ENCODE measurements at places on chromosomes 12 and 14.

GRCh38 chr14:90993792-90994191, 66.6 kb downstream of the RPS6KA5 start:
- peaks cover 7% of the 10 kb centered on the region for H3K36me3 ChIP-seq
- no peaks in the 10 kb centered on the region for H3K4me1 ChIP-seq
- no peak overlapping the region for H3K4me3 ChIP-seq
- H3K27me3 ChIP-seq = no peaks in the 10 kb centered on the region
- no peak overlapping the region for H3K27ac ChIP-seq

DNA sequence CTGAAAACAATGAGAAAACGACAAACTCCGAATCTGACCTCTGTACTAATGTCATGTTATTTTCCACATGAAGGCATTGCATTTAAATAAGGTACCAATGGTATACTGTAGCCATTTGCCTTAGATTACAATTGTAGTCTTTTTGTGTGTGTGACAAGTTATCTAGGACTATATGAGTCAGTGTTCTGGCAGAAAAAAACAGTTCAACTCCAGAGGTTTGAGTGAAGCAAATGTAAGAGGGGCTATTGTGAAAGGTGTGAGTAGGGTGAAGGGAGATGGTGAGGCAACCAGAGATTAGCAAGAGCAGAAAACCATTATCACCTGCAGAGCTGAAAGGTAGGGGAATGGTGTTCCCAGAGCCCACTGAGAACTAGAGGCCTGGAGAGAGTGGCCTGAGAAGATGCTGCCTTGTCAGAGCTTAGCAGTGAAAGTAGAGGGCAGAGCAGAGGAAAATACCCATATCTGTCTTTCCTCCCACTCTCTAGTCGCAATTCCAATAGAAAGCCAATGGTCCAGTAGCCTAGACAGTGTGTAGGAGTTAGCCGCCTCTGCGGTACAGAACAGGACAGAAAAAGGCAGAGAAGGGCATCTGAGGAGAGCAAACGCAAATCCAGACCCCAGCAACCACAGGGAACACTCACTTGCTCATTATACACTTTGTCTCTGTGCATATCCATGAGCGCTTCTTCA, 112.2 kb downstream of the DYRK2 start:
- H3K4me1 ChIP-seq = peaks cover 7% of the 10 kb centered on the region
- H3K36me3 ChIP-seq = no peaks in the 10 kb centered on the region
- H3K27me3 ChIP-seq = no peaks in the 10 kb centered on the region

- H3K36me3 ChIP-seq = no peaks in the 10 kb centered on the region
- H3K4me3 ChIP-seq = no peak overlapping the region
- H3K4me1 ChIP-seq = peaks cover 30% of the 10 kb centered on the region
- H3K27me3 ChIP-seq = no peaks in the 10 kb centered on the region
Observed at GRCh38 chr14:93299416-93299815, 33.4 kb downstream of the BTBD7 start.

DNA sequence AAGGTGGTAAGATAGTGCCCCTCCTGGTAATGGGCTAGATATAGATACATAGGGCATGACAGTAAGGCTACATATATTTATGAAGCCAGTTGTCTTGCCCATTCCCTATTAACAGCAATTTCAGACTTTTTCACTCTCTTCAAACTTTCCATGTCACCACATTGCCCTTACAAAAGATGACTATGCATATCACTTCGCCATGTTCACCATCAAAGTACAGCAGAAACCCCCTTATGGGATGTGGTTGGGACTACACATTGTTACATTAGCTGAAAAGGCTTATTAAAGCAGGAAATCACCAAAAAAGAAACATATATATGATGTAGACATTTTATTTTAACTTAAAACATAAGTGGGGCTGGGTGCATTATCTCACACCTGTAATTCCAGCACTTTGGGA, 9.8 kb upstream of the SMCO2 start:
- no peaks in the 10 kb centered on the region for H3K27me3 ChIP-seq
- H3K27ac ChIP-seq = no peak overlapping the region
- H3K4me3 ChIP-seq = no peak overlapping the region
- no peaks in the 10 kb centered on the region for H3K4me1 ChIP-seq

- no peak overlapping the region for H3K27ac ChIP-seq
- no peaks in the 10 kb centered on the region for H3K27me3 ChIP-seq
- no peaks in the 10 kb centered on the region for H3K4me1 ChIP-seq
- no peak for DNase-seq
Observed at GRCh38 chr14:96285667-96286066, 29.7 kb downstream of the BDKRB1 start.

- no peak for DNase-seq
- no peaks in the 10 kb centered on the region for H3K27me3 ChIP-seq
- H3K36me3 ChIP-seq = peaks cover 30% of the 10 kb centered on the region
- no peak overlapping the region for H3K4me3 ChIP-seq
- peaks cover 6% of the 10 kb centered on the region for H3K4me1 ChIP-seq
- no peak overlapping the region for H3K27ac ChIP-seq
Observed at GRCh38 chr14:50452296-50452695, 55.6 kb upstream of the CDKL1 start.

GRCh38 chr12:104404781-104405180, 52.0 kb upstream of the CHST11 start:
- H3K27ac ChIP-seq = no peak overlapping the region
- no peaks in the 10 kb centered on the region for H3K4me1 ChIP-seq
- H3K4me3 ChIP-seq = no peak overlapping the region
- no peak for DNase-seq
- H3K36me3 ChIP-seq = no peaks in the 10 kb centered on the region
- no peaks in the 10 kb centered on the region for H3K27me3 ChIP-seq

GRCh38 chr14:85333313-85333712, 196.6 kb upstream of the FLRT2 start:
- no peak for DNase-seq
- H3K4me3 ChIP-seq = no peak overlapping the region
- no peak overlapping the region for H3K27ac ChIP-seq
- no peaks in the 10 kb centered on the region for H3K36me3 ChIP-seq

- no peak overlapping the region for H3K27ac ChIP-seq
- no peaks in the 10 kb centered on the region for H3K27me3 ChIP-seq
- no peaks in the 10 kb centered on the region for H3K36me3 ChIP-seq
- H3K4me3 ChIP-seq = no peak overlapping the region
- DNase-seq = no peak
- H3K4me1 ChIP-seq = no peaks in the 10 kb centered on the region
Observed at GRCh38 chr12:72330301-72330700, 58.1 kb downstream of the TRHDE start.

DNA sequence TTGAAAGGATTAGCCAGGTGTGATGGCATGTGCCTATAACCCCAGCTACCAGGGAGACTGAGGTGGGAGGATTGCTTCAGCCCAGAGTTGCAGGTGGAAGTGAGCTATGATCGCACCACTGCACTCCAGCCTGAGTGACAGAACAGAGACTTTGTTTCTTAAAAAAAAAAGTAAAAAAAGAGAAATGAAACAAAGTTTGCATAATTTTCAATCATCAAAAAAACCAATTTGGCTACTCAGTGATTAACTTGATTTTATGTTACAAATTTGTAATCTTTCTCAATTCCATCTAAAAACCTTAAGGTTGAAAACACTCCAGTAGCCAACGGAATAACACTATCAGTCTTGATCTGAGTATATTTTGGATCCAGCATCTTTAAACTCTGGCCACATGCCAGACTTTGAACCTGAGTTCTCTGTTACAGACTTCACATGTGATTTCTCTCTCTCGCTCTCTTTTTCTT, 12.6 kb upstream of the DENND5B start:
- no peaks in the 10 kb centered on the region for H3K4me1 ChIP-seq
- no peaks in the 10 kb centered on the region for H3K27me3 ChIP-seq
- H3K4me3 ChIP-seq = no peak overlapping the region
- DNase-seq = no peak

DNA sequence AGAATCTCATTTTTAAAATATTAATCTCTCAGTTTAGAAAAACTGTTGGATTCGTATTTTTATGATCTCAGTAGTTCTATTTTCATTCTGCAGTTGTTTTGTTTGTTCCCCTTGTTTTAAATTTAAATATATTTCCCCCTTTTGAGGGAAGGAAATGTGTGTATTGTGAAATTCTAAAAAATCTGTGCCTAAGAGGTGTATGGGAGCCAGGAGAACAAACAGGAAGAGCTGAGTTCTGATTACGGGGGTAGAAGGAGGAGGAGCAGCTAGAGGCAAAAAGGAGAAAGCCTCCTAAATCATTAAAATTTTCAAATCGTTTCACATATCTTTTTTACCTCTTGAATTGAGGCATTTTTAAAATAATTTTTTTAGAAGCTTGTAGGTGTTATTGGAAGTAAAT, 2.3 kb downstream of the RDH12 start:
- no peaks in the 10 kb centered on the region for H3K27me3 ChIP-seq
- no peak for DNase-seq
- no peaks in the 10 kb centered on the region for H3K36me3 ChIP-seq
- no peak overlapping the region for H3K4me3 ChIP-seq
- H3K4me1 ChIP-seq = no peaks in the 10 kb centered on the region

DNA sequence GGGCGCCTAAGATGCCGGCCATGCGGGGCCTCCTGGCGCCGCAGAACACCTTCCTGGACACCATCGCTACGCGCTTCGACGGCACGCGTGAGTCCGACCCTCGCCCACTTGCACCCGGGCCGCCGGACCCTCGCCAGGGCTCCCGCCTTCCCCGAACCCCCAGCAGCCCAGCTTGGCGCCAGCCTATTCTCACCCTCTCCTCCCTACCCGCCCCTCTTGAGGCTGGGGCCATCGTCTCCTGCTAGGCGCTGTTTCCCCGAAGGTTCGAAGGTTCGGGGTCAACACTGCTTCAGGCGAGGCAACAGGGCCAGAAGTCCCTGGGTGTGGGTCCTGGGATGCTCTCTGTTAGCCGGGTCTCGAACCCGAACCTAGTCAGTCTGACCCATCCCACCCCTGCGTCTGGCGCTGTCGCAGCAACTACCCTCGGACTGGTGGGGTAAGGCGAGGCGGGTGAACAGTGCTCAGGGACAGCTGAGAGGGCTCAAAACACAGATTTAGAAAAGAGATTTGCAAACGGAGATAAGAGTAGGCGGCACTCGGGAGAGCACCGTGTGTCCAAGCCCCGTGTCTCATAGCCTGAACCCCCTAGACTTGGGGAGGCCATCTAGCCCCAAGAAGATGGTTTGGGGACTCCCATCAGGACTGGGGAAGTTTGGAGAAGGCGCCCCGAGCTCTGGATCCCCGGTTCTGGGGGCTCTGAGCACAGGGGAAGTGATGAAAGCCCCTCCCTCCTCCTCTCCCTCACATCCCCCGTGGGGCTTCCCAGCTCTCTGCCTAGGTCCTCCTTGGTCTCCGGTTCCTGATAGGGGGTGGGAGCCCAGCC, 787 bp downstream of the KCNH3 start:
- H3K36me3 ChIP-seq = no peaks in the 10 kb centered on the region
- peaks cover 15% of the 10 kb centered on the region for H3K4me1 ChIP-seq
- H3K27ac ChIP-seq = no peak overlapping the region
- DNase-seq = no peak
- H3K4me3 ChIP-seq = peak overlapping the region; percentile 48
- H3K27me3 ChIP-seq = peaks cover 4% of the 10 kb centered on the region

GRCh38 chr12:85713373-85713772, 122.8 kb downstream of the RASSF9 start:
- peak overlapping the region; percentile 29 for H3K27ac ChIP-seq
- peaks cover 13% of the 10 kb centered on the region for H3K4me1 ChIP-seq
- no peak for DNase-seq

DNA sequence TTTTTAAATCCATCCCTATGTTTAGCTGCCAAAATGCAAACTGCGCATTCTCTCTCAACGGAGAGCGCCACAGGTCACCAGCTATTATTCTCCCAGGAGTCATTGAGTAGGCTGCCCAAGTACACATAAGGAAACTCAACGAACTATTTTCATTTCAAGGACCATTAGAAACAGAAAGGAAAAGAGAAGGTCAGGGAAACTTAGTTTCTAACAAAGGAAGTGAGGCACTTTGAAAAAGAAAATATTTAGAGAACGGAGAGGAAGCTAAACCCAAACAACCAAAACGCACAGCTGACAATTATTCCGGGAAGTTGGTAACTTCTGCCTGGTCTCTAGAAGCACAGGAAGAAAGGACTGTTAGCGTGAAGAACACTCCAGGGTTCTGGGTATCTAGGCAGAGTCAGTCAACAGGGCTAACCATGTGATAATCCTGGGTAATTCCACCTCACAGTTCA, 23.5 kb downstream of the GPHB5 start:
- DNase-seq = no peak
- H3K27ac ChIP-seq = peak overlapping the region; percentile 6
- H3K36me3 ChIP-seq = no peaks in the 10 kb centered on the region
- H3K4me1 ChIP-seq = no peaks in the 10 kb centered on the region
- no peaks in the 10 kb centered on the region for H3K27me3 ChIP-seq

- H3K36me3 ChIP-seq = no peaks in the 10 kb centered on the region
- H3K27ac ChIP-seq = no peak overlapping the region
- no peak overlapping the region for H3K4me3 ChIP-seq
- peaks cover 12% of the 10 kb centered on the region for H3K4me1 ChIP-seq
- H3K27me3 ChIP-seq = no peaks in the 10 kb centered on the region
- no peak for DNase-seq
Observed at GRCh38 chr14:53533384-53533970, 380.4 kb upstream of the DDHD1 start.

DNA sequence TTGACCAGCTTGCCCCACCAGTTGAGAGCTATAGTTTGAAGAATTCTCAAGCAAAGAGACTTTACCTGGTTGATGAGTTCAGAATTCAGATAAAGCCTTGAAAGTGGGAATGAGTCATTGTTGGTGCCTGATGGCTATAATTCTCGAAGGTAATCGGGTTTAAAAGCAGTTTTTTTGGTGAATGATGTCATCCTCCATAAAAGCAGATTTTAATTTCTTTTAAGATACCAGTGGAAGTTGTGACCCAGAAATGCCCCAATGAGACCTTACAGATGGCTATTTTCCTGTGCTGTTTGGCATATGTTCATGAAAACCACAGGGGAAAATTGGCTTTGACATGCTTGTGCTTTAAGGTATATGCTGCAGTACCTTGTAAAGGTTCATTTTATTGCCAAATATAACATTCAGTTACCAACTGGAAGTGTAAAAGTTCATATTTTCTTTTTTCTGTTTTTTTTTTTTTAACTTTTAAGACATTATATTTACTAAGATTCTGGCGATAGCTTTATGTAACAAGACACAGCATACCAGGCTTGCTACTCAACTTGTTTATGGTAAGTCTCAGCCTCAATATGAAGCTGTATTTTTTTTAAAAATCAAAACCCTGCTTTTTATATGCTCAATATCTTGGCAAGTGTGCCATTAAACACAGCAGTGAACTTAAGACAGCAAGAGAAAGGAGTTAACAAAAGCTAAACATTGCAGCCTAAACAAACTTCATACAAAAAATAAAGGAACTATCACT, 119.3 kb downstream of the LMNTD1 start:
- no peak overlapping the region for H3K4me3 ChIP-seq
- no peaks in the 10 kb centered on the region for H3K36me3 ChIP-seq
- no peak overlapping the region for H3K27ac ChIP-seq
- peaks cover 15% of the 10 kb centered on the region for H3K4me1 ChIP-seq
- no peak for DNase-seq

GRCh38 chr12:108907839-108908351, 28.0 kb downstream of the DAO start:
- no peaks in the 10 kb centered on the region for H3K4me1 ChIP-seq
- DNase-seq = no peak
- no peak overlapping the region for H3K4me3 ChIP-seq
- H3K36me3 ChIP-seq = no peaks in the 10 kb centered on the region
- no peaks in the 10 kb centered on the region for H3K27me3 ChIP-seq

- peak overlapping the region; percentile 79 for H3K27ac ChIP-seq
- no peaks in the 10 kb centered on the region for H3K27me3 ChIP-seq
- H3K36me3 ChIP-seq = no peaks in the 10 kb centered on the region
- H3K4me1 ChIP-seq = peaks cover 85% of the 10 kb centered on the region
- no peak overlapping the region for H3K4me3 ChIP-seq
Observed at GRCh38 chr14:68520637-68521556, 272.0 kb downstream of the ZFP36L1 start.
